ENCODE measurements at places on chromosomes 4 and X. TPM values are rescaled to one million over a fixed set of nuclear protein-coding genes. Genes with fewer than 3 reads are reported as not detected.

Gene SSX2
- not detected for total RNA-seq

Gene ZCCHC12
- total RNA-seq, result not detected

DNA sequence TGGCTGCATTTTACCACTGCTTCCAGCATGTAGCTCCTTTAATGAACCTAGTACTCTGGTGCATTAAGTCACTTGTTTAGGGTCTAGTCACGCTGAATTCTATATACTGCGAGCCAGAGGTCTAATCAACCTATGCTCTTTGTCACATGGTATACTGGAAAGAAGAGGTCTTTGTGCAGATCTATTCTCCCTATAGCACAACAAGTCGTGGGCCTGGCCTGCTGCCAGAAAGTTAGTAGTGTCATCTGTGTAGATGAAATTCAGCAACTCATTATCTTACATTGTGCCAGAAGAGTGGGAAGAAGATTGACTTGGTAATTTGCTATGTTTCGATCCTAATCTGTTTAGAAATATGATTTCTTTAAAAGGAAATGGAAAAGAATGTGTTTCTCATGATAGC, 80.8 kb downstream of the AWAT2 start:
- no peak overlapping the region for H3K4me3 ChIP-seq
- no peaks in the 10 kb centered on the region for H3K36me3 ChIP-seq
- no peak for DNase-seq
- peaks cover 7% of the 10 kb centered on the region for H3K27me3 ChIP-seq
- H3K27ac ChIP-seq, result no peak overlapping the region

DNA sequence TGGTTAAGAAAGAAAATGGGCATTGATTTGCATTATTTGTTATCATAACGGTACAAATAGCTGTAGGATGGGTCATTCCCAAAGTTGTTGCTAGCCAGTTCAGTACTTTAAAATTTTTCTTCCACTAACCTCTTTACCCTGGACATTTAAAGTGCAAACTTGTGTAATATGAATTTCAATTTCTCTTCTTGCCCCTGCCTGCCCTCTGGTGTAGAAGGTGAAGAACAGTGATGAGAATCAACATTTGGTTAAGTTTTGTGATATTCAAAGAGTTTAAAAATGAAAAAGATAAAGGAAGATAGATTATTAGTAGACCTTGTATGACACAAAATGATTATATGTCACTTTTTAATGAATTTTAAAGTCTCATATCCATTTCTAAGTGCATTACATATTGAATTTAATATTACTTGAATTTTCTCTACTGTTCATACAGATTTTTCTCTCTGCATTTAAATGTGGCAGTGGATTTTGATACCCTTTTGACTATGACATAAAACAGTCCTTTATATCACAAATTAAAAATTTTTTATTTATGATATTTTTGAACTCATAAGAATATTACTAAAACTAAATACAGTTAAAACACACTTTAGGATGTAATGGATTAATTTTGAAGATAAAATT, 337.7 kb downstream of the BMPR1B start:
- H3K4me1 ChIP-seq, result peaks cover 5% of the 10 kb centered on the region
- DNase-seq, result no peak
- H3K36me3 ChIP-seq, result no peaks in the 10 kb centered on the region
- H3K27ac ChIP-seq, result no peak overlapping the region

DNA sequence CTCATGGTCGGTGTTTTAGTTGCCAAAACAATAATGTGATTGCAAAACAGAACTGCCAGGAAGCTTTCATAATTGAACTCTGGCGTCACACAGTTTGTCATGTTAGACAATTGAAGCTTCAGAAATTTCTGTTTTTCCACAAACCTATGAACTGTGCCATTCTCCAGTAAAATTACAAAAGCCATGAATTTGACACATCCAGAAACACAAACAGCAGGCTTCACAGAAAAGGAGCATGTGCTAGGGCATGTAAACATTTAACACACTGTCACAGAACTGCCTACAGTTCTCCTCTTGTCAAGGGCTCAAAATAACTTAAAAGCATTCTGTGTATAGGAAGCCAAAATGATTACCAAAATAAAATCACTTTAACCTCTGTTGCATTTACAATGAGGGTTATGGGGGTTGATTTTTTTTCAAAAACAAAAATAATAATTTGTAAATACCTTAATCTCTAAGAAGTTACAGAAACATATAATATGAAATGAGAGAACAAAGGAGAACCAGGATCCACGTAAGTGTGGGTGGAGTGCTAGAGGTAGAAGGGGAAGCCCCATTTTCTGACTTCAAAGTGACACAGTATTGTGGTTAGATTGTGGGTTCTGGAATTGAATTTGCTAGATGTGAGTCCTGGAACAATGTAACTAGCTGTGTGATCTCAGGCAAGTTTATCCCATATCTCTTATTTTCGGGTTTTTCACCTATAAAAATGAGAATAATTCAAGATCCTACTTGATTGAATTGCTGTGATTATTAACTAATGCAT, 295.0 kb downstream of the CENPC start:
- no peaks in the 10 kb centered on the region for H3K4me1 ChIP-seq
- DNase-seq, result no peak
- H3K4me3 ChIP-seq, result no peak overlapping the region
- H3K27ac ChIP-seq, result no peak overlapping the region
- H3K36me3 ChIP-seq, result no peaks in the 10 kb centered on the region

GRCh38 chr4:141416677-141417363, 196.1 kb downstream of the ZNF330 start:
- H3K27me3 ChIP-seq, result peaks cover 4% of the 10 kb centered on the region
- no peaks in the 10 kb centered on the region for H3K4me1 ChIP-seq
- H3K4me3 ChIP-seq, result no peak overlapping the region
- H3K27ac ChIP-seq, result no peak overlapping the region

All from naive thymus-derived CD8-positive, alpha-beta T cell (primary cell).